GM12864 (cell line): ENCODE measurements at places on chromosomes 11 and 22.

DNA sequence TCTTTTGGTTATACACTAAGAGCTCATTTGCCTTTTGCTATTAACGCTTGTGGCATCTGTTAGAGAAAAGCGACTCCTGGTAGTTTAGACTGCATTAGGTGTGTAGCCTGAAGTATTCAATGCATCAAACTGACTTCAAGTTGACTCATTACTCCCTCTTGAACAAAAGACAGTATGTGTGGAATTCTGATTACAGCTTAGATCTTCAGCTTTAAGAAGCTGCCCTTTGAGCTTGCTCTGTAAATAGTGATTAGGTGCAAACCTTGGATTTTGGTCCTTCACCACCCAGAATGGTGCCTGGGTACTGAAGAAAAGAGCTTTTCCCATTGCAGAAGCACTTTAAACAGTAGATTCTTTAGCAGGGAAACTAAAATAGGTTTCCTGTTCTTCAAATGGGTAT is 62.1 kb downstream of the FAT3 start:
- DNase-seq: no peak

DNA sequence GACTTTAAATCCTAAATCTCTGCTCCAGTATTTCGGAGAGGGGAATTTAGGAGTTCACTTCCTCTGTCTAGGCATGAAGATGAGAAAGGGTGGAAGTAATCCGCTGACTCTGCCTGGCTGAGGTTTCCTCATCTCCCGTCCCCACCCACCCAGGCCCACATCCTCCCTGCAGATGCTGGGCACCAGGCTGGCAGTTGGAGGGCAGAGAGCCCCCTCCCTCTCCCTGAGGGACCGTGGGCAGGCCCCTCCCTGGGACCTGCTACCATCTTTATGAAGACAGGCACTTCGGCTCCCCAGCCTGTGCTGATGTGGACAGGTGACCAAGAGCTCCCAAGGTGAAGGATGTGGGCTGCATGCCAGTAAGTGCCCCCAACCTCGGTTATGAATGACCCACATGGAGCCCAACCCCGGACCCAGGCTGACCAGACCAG is 6.7 kb downstream of the CASTOR1 start:
- DNase-seq: no peak

- DNase-seq: no peak
These were observed 358.7 kb upstream of the NARS2 start for GRCh38 chr11:78933350-78933749.

DNA sequence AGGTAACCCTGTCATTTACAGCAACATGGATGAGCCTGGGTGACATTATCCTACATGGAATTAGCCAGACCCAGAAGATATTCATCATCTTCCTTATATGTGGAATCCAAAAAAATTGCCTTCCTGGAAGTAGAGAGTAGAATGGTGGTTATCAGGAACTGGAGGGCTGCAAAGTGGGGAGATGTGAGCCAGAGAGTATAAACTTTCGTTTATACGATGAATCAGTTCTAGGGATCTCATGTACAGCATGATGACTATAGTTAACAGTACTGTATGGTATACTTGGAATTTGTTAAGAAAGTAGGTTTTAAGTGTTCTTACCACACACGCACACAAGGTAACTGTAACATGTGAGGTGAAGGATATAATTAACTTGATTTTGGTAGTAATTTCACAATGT is 79.1 kb downstream of the TBC1D22A start:
- DNase-seq: no peak

DNA sequence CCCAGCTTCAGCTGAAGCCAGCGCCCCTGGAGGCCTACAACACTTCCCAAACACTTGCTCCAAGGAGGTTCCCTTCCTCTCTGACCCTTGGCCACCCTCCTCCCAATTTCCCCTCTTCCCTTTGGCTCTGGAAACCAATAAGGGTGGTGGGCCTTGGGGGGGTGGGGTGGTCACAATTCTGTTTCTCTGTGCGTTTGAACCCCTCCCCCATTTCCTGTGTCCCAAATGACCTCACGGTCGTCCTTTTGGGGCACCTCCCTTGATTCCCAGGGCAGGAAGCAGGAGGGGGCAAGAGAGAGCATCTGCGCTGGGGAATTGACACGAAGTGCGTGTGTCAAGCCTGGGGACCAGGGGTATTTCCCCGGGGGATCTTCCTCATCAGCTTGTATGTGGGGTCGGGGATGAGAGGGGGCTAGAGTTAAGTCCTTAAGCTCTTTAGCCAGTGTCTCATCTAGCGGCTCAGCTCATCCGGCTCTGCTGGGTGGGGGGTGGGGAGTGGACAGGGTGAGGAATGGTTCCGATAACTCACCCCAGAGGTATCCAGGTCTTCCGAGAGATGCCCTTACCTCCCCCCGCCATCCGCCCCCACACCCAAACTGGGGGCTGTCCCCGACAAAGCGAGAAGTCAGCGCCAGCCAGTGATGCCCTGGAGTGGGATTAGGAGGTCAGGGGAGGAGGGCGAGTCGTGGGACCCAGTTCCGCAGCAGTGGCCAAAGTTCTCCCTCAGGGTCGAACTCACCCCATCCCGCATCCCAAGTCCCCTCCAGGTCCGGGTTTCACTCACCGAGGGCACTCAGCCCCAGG is 587 bp downstream of the ESAM start:
- no peak for DNase-seq

DNA sequence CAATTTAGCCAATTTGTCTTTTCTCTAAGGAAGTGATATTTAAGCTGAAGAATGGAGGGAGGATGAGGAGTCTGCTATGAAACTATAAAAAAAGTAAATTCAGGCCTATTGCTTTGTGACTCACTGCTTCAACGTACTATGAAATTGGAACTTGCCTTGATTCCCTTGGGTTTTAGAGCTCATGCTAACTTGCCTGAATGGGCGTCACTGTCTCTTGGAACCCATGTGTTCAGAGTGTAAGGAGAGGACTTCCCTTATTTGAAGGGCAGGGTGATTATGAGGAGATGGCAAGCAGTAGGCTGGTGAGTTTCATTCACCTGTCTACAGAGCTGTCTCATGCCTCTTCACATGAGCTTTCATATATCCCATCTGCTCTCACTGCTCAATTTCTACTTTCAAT is 28.7 kb upstream of the WT1 start:
- no peak for DNase-seq

DNA sequence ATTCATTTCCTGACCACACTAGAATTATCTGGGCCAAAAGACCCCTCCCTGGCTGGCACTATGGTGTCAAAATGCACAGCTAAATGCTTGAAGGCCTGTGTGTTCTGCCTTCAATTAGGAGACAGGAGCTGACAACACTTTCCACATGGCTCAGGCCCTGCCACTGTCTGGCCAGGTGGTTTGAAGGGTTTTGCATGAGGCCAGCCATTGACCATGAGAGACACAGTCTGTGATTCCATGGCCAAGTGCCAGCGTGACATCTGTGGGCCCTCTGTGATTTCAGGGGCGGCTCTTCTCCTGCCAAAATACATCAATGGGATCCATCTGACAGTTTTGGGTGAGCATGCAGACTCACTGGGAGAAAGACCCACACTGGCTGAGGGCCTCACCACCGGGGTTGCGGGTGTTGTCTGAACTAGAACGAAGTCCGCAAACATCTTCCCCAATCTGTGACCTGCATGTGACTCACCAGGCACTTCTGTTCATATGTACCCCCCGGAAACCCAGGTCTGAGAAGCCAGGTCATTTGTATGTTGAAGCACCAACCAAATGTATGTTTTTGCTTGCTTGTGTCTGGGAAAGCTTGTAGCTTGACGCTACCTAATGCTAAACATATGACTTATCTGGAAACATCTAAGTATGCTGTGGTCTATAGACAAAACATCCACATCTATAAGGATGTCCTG is 20.7 kb upstream of the NAV2 start:
- DNase-seq: no peak

DNA sequence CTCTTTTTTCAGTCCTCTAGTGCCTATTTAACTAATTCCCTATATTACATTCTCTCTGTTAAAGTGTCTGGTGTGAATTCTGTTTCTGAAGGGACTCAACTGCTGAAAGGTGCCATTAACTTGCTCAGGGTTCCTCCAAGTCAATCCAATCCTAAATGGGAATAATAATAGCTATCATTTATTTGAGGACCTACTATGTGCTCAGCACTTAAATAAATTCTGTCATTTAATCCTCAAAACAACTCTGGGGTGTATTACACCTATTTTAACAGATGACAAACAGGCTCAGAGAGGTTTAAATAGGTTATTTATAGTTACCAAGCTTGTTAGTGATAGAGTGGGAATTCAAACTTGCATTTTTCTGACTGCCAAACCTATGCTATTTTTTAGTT is 40.6 kb upstream of the POLD3 start:
- DNase-seq: no peak

DNA sequence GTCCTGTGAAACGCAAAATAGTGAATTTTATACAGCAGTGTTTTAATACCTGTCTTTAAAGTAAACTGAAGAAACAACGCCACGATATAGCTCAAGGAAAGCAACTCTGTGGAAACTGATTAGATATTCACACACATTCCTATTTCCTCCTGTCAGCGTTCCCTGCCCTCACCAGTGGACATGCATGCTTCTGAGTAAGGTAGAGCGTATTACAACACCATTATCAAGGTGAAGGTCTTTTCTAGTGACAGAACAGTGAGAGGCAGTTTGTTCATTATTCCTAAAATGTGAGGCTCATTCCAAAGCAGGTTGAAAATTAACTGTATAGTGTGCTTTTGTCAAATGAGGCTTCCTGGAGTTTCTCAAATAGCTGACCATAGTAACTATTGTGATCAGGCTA is 153.1 kb downstream of the DDX10 start:
- no peak for DNase-seq

GRCh38 chr11:35147235-35147634 is 8.3 kb downstream of the CD44 start:
- no peak for DNase-seq

DNA sequence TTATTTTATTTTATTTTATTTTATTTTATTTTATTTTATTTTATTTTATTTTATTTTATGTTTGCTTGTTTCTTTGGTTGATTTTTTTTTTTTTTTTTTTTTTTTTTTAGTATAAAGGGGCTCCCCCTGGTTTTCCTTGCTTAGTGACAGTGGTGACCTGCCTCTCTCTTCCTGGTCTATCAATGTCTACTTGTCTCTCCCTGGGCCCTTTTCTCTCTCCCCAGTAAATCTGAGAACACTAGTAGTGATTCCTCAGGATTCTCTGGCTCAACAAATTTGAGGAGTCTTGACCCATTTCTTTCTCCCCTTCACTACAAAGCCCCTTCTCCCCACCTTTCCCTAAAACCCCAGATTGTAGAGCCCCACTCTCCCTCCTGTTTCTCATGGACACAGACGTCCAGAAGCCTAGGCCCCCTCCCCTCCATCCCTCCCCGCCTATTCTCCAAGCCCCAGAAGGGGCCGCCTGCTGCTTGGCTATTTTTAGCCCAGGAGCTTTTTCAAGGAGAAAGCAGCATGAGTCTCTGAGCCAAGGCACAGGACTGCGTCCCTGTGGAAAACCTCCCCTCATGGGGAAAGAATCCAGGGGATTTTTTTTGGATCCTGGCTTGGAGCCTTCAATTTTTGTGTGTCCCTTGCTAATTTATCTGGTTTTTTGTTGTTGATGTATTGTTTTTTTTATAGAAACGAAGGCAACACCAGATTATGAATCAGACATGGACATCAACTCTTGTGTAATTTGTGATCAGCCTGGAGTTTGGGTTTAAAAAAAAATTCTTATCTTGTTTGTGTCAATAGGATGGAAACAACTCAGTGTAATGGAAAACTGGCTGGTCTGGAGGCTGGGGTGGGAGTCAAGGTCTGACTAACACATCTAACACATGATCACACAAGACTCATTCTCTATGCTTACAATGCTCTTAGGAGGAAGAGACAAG is 17.5 kb upstream of the ACCSL start:
- DNase-seq: no peak

DNA sequence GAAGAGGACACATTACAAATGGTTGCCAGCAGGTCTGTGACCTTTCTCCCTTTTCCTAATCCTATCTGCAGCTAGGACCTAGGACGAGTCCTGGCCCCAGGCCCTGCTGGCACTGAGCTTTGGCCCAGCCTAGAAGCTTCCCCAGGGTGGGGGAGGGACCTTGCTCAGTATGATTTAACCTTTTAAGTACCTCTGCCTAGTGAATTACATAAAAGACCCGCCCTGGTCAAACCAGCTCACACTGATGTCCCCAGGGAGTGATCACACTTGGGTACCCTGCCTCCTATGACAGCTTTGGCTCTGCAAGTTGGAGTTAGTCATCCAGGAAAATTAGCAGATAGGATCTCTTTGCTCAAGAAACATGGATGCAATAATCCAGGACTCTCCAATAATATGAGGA is 21.9 kb downstream of the ASCC2 start:
- DNase-seq: no peak

DNA sequence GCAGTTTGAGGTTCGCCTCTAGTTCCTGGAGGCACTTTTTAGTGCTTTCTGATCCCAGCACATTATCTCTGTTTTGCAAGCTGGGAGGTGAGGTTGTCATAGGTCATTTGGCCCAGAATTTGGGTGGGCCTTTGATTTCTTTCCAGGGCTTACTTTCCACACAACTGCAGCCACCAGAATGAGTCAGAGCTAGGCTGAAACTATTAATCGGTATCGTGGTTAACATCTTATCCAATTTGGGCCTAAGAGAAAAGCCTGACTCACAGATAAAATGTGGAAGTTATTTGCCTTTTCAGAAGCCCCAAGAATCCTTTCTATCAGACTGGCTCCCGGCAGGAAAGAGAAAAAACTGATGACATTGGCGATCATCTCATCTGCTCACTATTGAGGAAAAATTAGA is 166.4 kb downstream of the KIRREL3 start:
- DNase-seq: no peak

DNA sequence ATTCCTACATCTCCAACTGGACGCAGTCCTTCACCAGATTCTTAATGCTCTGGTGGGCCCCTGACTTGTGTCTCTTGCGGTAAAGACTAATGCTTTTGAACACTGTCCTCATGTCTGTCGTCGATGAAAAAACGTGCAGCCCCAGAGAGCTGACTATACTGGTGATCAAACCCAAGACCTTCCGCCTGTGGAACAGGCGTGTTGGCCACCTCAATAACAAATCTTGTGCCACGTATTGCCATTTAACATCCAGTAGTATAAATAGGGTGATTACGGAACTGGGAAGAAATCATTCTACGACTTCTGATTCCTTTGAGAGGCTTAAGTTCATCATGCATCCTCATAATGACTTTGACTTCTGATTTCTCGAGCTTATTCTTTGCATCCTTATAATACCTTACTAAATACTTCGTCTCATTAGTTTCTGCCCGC is 45.6 kb downstream of the OR4D9 start:
- DNase-seq: no peak
